ENCODE measurements at places on chromosomes 6 and 20.

- DNase-seq: no peak
These were observed 260.6 kb downstream of the PRL start for GRCh38 chr6:22036275-22036674.

DNA sequence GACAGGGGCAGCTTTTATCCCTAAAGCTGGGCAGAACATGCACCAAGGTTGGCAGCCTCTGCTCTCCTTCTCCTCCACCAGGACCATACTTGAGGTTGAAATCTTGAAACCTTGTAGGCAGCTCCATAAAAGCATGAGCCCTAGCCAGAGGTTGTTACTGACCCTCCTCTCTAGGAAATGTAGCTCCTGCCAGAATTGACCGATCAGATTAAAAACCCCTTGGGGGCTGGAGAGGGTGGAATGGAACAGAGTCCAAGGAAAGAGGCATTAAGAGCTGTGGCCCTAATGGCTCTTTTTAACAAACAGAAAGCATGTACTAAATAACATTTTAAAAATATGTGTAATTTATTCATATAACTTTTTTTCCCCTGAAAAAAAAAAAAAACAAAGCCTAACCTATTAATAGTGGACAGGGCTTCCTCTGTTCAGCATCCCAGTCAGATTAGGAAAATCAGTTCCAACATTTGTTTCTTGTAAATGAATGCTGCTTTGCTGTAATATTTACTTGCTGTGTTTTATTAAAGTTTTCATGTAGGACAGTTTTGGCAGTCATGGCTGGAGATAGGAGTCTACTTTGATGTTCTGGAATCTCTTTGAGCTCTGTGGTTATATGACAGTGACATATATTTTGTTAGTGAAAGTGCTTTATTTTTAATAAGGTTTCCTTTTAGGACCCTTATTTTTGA is 41.3 kb downstream of the MTHFD1L start:
- DNase-seq: no peak

GRCh38 chr6:158868890-158869825 is 50.0 kb upstream of the EZR start:
- DNase-seq: no peak

DNA sequence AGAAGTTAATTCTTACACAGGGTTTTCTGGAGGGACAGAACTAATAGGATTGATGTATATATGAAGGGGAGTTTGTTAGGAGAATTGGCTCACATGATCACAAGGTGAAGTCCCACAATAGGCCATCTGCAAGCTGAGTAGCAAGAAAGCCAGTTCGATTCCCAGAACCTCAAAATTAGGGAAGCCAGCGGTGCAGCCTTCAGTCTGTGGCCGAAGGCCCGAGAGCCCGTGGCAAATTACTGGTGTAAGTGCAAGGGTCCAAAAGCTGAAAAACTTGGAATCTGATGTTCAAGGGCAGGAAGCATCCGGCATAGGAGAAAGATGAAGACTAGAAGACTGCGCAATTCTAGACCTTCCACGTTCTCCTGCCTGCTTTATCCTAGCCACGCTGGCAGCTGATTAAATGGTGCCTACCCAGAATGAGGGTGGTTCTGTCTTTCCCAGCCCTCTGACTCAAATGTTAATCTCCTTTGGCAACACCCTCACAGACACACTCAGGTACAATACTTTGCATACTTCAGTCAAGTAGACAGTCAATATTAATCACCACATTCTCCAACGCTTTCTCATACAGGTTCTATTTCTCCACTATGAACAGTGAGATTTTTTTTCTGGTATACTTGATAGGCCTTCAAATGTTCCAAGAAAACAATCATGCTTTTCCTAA is 357.0 kb downstream of the LAMA2 start:
- no peak for DNase-seq

DNA sequence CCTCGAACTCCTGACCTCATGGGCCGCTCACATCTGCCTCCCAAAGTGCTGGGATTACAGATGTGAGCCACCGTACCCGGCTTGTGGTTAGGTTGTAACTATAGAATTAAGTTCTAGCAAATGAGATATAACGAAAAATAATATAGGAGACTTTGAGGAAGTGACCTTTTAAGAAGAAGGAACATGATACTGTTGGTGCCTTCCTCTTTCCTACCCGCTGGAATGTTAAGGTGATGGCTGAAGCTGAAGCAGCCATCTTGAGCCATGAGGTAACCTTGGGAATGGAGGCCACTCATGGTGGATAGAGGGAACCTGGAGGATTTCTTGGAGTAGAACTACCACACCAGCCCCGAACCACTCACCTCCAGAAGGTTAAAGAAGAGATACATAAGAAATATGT is 48.1 kb upstream of the MDGA1 start:
- peak; percentile 22 for DNase-seq

GRCh38 chr6:158170656-158171081 is 2.5 kb downstream of the GTF2H5 start:
- no peak for DNase-seq

All from suppressor macrophage treated with lipopolysaccharide for 1 hour (primary cell).